ENCODE measurements at places on chromosomes 6 and 20.

- no peak for DNase-seq
These were observed 87.2 kb downstream of the PDE7B start for GRCh38 chr6:135938576-135939207.

DNA sequence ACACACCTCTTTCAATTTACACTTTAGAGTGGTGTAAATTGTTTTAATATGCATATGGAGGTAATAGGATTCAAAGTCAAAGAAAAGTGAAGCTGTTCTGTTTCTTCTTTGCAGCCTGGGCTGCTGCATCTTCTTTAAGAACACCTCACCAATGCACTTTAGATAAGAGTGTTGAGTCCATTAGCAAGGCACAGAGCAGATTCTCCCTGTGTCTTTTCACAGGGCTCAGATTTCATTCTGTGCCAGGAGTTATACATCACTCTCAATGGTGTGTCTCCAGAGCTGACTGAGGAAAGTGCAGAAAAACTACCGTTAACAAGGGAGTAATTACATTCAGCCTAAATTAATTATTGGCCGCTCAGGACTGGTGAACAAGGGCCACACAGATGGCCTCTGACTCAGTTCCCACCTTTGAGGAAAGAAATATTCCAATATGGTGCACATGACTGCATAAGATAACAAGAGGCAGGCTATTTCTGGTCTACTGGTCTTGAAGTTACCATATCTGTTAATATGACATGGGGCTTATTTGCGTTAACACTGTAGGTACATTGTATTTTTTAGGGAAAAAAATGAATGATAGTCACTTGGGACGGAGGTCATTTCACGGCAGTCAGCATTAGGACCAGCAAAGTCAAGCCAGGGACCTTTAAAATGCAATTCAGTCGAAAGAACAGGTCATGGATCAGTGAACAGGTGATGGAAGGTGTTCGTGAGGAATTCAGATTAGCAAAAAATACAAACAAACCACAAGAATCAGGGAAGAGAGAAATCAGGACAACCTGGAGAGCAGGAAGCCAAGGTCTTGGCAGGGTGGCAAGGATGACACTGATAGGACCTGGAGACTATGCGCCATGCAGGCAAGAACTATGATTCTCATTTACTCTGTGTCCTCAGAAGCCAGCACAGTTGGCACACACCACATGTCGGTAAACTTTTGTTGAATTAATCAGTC, 203.7 kb downstream of the TBX18 start:
- no peak for DNase-seq

DNA sequence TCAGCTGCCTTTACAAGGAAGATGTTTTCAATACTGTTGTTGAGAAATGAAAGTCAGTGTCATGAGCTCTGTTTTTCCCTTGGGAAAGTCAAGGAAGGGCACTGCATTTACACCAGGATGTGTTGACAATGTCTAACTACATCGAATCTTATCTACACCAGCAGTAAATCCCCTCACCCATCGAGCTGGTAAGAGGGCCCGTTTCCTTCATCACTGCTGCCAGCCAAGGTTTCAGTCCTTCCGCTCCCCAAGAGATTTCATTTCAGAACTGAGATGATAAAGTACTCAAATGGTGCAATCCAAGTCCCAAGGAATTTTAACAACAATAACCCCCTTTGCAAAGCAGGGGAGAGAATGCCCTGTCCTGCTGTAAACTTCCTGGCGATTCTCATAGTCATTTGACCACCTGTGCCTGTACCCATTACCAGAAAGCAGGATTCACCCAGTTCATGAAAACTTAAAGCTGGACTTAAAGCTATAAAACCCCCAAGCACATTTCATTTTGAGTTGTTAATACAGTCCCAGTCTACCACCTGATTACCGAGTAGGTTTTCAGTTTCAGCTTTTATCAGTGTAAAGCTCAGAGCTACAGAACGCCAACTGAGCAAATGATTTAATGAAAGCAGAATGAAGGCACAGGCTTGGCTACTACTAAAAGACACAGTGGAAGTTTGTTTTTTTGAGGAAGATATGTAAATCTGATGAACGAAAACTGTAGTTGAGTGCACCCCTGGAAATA, 122.5 kb upstream of the TAB2 start:
- no peak for DNase-seq

- no peak for DNase-seq
These were observed 562.5 kb upstream of the MAP3K7 start for GRCh38 chr6:91149246-91149955.

DNA sequence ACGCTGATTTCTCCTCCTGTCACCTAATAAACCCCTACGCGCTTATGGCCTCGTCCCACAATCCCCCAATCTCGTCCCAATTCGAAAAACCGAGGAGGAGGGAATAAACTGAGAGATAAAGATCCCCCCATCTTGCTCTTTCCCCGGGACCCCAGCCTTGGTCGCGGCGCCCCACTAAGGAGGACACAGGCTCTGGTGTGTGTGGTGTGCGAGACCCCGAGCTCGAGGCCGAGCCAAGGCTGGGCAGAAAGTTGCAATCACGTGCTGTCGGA, 1.3 kb upstream of the NR2E1 start:
- no peak for DNase-seq

DNA sequence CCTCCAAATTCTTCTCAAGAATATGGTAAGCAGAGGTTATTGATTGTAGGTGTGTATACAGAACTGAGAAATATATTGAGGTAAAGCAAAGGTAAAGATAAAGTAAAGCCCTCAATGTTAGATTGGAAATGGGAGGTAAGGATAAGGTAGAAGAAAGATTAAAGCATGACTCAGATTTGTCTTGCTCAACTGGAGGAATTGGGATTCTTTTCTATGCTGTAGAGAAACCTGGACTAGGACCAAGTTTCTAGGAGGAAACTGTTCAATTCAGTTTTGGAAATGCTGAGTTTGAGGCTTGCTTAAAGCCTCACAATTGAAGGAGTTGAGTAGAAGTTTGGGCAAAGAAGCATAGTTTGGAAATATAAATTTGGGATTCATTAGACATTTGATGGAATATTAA, 634.0 kb upstream of the PTCHD4 start:
- no peak for DNase-seq

DNA sequence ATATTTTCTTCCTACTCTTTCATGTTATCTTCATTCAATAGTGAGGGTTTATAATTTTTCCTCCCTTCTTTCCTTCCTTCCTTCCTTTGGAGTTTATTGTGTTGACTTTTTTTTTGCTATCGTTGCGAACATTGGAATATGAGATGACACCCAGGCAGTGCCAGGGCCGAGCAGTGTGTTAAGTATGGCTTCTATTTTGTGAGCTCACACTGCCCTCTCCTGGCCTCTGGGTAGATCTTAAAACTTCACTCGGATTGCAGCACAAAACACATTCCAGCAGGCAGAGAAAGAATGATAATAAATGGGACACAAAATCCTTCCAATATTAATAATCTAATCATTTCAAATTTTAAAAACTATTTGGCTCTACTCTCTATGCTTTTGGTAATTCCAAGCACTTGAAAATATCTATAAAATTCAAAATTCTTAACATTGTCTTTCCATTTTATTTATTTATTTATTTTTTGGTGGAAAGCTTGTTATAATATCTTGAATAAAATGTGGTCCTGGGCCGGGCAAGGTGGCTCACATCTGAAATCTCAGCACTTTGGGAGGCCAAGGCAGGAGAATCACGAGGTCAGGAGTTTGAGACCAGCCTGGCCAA, 147.4 kb upstream of the OLIG3 start:
- DNase-seq: peak; percentile 42

- DNase-seq: no peak
These were observed 126.9 kb upstream of the BMP5 start for GRCh38 chr6:56002336-56002735.

GRCh38 chr20:2900845-2901592, 27.7 kb downstream of the PTPRA start:
- no peak for DNase-seq

GRCh38 chr6:155310596-155310995, 3.7 kb downstream of the TFB1M start:
- no peak for DNase-seq

- no peak for DNase-seq
These were observed 398.7 kb upstream of the MARCKS start for GRCh38 chr6:113458368-113459010.

GRCh38 chr6:69732640-69733039, 64.2 kb downstream of the LMBRD1 start:
- DNase-seq: no peak

DNA sequence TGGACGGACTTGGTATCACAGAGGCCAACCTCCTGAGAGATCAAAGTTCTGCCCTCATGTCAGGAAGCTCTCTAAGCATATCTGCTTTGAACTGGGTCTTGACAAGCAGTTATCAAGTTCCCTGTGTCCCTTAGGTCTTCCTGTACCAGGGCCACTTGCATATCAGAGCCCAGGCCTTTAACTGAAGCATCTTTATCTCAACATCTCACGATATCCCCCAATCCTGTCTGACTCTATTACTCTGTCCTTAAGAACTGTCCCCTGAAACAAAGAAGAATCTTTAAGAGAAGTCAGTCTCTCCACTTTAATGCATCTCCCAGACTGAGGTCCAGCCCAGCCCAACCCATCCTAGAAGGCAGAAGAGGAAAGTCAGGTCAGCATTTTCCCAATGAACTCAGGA, 8.2 kb downstream of the MAS1L start:
- no peak for DNase-seq

GRCh38 chr6:155154158-155154830, 109.5 kb upstream of the CLDN20 start:
- DNase-seq: peak; percentile 64

DNA sequence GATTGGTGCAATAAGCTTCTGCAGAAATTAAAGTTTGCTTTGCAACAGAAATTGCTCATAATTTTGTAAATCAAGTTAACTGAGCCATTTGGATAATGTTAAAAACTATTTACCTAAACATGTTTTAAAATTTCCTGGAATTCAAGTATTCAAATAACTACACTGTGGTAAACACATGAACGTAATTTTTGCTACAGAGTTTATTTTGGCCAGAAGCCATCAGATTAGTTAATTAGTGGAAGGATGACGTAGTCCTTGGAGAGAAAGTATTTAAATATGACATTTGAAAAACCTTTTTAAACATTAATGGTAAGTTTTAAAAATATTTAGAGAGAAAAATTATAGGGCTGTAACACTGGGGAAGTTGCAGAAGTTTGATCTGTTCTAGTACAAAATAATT, 121.2 kb upstream of the UST start:
- no peak for DNase-seq

DNA sequence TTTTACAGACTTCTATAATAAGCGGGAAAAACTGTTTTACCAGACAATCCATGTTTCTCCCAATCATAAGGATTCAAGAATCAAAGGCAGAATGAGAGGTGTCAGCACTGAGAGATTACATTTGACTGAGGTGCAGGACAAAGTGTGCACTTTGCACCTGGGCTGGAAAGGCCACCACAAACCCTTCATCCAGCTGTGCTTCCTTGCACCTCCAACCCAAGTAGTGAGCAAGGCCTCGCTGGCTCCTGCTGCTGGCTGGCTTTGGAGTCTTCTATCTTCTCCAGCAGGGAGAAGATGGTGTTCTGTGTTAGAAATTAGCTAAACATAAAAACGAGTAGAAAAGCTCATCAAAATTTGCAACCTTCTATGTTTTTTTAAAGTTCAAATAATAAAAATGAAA, 77.7 kb downstream of the CHD6 start:
- no peak for DNase-seq

DNA sequence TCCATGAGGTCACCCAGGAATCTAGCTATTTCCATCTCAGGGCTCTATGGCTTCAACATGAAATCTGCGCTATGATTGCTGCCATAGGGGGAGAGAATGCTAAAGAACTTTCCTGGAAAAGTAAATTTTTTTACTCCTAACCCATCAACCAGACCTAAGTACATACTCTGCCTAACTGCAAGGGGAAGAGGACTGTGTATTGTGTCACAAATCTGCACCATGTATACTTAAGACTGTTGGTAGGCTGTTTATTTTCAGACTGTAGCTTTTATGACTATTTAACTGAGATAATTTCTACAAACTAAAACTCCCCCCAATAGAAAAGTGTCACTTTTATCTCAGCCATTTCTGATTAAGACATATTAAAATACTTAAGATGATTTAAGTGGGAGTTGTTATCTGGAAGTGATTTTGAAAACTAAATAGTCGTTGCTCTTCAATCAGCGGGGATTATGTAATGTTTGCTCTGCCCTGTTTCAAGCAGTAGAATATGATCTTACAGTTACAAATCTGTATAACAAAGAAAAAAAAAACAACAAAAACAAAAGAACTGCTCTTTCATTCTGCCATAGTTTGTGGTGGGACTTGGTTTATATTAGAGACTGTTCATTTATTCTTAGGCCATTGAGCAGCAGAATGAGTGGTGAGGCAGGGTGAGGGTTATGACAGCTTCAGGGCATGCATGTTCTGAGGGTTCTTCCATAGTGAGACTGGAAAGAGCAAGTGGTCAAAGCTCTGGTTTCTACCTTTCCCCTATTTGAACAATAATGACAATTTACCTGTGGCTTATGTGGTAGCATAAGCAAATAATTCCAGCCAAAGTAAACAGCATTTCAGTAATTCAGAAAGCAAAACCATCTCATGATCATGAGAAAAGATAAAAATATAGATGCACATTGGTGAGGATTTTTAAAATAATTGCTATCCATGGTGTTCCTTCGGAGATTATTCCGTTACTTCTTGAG, 126.3 kb upstream of the CEP162 start:
- DNase-seq: no peak

- no peak for DNase-seq
These were observed 305.4 kb downstream of the UTRN start for GRCh38 chr6:144590532-144590931.

- peak; percentile 52 for DNase-seq
These were observed 1111.4 kb upstream of the CITED2 start for GRCh38 chr6:140485740-140486449.

DNA sequence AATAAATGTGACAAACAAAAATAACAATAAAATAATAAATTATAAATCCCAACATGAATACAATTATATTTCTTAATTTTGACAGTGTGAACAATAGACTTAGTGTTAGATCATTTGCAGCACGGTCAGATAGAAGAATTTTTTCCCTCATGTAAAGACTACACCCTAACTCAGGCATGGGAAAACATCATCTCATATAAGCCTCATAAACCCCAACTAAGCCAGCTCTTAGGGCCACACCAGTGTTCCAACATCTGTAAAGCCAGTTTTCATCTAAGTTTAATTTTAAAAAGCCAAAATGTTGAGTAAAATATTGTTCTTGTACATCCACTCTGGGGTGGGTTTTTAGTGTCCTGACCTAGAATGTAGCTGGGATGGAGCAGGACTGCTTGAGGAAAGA, 167.4 kb downstream of the QRSL1 start:
- no peak for DNase-seq
